Mesendoderm (in vitro differentiated cells): ENCODE measurements at places on chromosomes 5 and 9.

- H3K36me3 ChIP-seq = no peaks in the 10 kb centered on the region
- no peaks in the 10 kb centered on the region for H3K27me3 ChIP-seq
- DNase-seq = peak; percentile 80
- no peak overlapping the region for H3K27ac ChIP-seq
- H3K4me1 ChIP-seq = peaks cover 32% of the 10 kb centered on the region
- H3K4me3 ChIP-seq = no peak overlapping the region
These were observed 159.9 kb downstream of the TSSK1B start for GRCh38 chr5:113274836-113275414.

GRCh38 chr5:143514616-143515335 lies 111.3 kb upstream of the NR3C1 start:
- H3K36me3 ChIP-seq = no peaks in the 10 kb centered on the region
- no peak overlapping the region for H3K27ac ChIP-seq
- H3K4me3 ChIP-seq = no peak overlapping the region
- no peak for DNase-seq
- H3K27me3 ChIP-seq = no peaks in the 10 kb centered on the region

GRCh38 chr9:78775696-78776295 lies 478.9 kb downstream of the PSAT1 start:
- H3K4me3 ChIP-seq = no peak overlapping the region
- no peaks in the 10 kb centered on the region for H3K36me3 ChIP-seq
- no peaks in the 10 kb centered on the region for H3K27me3 ChIP-seq
- H3K27ac ChIP-seq = no peak overlapping the region
- peaks cover 10% of the 10 kb centered on the region for H3K4me1 ChIP-seq
- DNase-seq = no peak

DNA sequence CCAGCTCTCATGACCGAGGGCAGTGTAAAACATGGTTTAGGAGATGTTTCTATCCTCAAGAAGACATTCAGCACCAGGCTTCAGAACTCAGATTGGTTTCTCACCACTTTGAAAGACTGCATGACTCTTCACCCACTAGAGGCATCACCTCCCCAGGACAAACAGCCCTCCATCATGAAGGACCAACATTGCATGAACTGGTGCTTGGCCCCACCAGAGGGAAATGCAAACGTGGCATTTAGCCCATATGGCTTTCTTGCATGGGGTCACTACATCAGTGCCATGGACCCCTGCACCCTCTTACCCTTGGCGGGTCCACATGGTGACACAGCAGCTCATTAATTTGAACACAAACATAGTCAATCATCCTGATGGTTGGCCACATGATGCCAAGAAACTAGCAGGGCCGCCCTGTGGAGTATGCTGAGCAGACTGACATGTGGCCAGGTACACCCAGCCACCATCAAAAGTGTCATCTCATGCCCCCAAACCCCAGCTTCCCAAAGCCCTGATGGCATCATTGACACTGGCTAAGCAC lies 129.5 kb upstream of the FSTL4 start:
- no peak overlapping the region for H3K27ac ChIP-seq
- no peaks in the 10 kb centered on the region for H3K36me3 ChIP-seq
- no peak for DNase-seq
- H3K4me1 ChIP-seq = no peaks in the 10 kb centered on the region
- no peak overlapping the region for H3K4me3 ChIP-seq

GRCh38 chr5:142748132-142748531 lies 22.0 kb upstream of the ARHGAP26 start:
- peaks cover 1% of the 10 kb centered on the region for H3K27me3 ChIP-seq
- H3K36me3 ChIP-seq = no peaks in the 10 kb centered on the region
- H3K27ac ChIP-seq = no peak overlapping the region
- H3K4me3 ChIP-seq = no peak overlapping the region
- peaks cover 2% of the 10 kb centered on the region for H3K4me1 ChIP-seq

DNA sequence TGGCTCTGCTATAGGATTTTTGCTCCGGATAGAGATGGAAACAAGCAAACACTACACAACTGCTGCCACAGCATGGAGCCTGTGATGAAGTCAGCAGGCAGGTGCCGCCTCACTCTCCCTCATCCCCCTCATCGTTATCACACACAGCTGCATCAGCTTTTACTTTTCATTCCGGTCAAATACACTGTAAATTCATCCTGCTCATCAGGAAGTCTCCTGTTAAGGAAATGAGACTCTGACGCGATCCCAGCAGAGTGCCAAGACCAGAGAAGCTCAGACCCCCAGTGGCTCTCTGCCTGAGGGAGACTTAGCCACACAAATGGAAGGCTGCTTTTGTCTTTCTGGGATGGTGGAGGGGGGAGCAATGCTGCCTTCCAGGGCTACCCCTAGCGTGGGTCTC lies 270.2 kb downstream of the ELAVL2 start:
- no peaks in the 10 kb centered on the region for H3K27me3 ChIP-seq
- H3K36me3 ChIP-seq = no peaks in the 10 kb centered on the region
- peak; percentile 30 for DNase-seq
- no peaks in the 10 kb centered on the region for H3K4me1 ChIP-seq

DNA sequence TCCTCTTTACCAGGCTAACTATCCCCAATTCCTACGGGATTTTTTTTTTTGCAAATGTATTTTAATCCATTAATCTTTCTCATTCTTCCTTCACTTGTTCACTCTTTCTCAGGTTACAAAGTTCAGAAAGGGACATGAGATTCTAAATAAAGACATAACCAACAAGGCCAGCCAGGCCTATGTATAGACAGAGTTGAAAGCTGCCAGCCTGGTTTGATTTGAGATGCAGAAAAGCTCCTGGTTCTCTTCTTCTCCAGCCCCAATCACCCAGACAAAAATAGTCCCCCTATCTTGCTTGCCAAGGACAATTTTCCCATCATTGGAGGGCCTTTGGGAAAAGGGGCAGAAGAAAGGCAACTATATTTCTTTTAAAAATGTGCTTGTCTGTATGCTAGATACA lies 398.8 kb downstream of the NFIB start:
- no peak for DNase-seq
- no peak overlapping the region for H3K4me3 ChIP-seq
- H3K4me1 ChIP-seq = no peaks in the 10 kb centered on the region
- H3K27ac ChIP-seq = no peak overlapping the region

- DNase-seq = peak; percentile 97
- H3K4me1 ChIP-seq = no peaks in the 10 kb centered on the region
- H3K27me3 ChIP-seq = no peaks in the 10 kb centered on the region
- no peak overlapping the region for H3K27ac ChIP-seq
These were observed 29.9 kb upstream of the OBP2B start for GRCh38 chr9:133238851-133239532.

DNA sequence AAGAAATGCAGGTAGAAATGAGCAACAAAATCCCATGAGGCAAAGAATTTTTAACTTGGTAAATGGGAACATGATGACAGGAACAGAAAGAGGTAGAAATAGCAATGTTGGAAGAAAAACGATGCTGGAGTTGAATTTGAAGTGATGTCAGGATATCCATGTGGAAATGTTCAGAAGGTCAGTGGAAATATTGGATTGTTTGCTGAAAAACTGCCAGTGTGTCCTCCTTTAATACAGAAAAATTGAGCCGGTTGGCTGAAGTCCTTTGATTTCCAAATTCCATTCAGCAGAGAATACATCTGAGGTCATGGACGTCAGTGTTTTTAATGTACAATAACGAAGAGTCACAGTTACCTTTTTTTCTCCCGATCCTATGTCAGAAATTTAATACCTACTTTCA lies 110.0 kb upstream of the DMAC1 start:
- H3K36me3 ChIP-seq = no peaks in the 10 kb centered on the region
- DNase-seq = no peak
- no peaks in the 10 kb centered on the region for H3K27me3 ChIP-seq

DNA sequence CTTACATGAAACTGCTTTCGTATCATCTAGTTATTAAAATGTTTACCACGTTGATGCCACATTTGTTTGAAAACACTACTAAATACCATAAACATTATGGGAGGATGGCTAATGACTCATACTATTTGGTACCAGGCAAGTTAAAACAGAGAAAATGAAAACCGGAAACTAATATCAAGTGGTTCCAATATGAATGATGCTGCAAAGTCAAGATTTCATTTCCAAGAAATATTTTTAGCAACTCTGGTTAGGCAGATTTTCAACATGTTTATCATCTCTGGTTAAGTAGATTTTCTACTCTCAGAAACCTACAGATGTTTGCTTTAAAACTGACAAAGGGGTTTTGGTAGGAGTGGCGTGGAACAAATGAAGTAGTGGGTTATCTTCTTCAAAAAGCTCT lies 4.9 kb upstream of the F2R start:
- no peaks in the 10 kb centered on the region for H3K36me3 ChIP-seq
- H3K27ac ChIP-seq = no peak overlapping the region
- DNase-seq = no peak
- H3K4me1 ChIP-seq = no peaks in the 10 kb centered on the region

DNA sequence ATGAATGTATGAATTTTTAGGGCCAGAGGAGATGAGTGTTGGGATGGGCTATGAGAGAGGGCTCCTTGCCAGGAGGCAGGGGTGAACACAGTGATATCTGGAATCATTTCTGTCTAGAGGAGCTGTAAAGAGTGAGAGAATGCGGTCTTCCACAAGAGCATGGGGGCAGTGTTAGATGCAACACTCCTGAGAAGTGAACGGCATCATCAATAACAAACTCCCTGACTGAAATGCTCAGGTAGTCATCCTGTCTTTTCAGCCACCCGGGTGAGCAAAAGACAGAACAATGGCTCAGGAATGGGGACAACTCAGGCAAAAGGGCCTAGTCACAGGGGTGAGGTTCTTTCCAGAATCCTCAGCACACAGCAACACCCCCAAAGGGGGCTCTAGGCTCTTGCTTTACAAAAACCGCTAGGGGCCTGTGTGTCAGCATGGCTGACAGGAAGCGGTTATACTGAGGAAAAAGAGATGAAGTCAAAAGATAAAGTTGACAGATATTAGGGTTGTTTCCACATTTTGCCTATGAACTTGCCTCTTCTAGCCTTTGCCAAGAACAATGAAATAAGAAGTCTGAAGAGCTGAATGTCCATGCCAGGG lies 104.6 kb upstream of the LRRTM2 start:
- H3K4me1 ChIP-seq = no peaks in the 10 kb centered on the region
- no peak for DNase-seq
- H3K4me3 ChIP-seq = no peak overlapping the region

- peaks cover 4% of the 10 kb centered on the region for H3K4me1 ChIP-seq
- H3K27me3 ChIP-seq = no peaks in the 10 kb centered on the region
- DNase-seq = no peak
- peaks cover 24% of the 10 kb centered on the region for H3K36me3 ChIP-seq
- no peak overlapping the region for H3K27ac ChIP-seq
These were observed 32.5 kb downstream of the CSF1R start for GRCh38 chr5:150053713-150054392.

DNA sequence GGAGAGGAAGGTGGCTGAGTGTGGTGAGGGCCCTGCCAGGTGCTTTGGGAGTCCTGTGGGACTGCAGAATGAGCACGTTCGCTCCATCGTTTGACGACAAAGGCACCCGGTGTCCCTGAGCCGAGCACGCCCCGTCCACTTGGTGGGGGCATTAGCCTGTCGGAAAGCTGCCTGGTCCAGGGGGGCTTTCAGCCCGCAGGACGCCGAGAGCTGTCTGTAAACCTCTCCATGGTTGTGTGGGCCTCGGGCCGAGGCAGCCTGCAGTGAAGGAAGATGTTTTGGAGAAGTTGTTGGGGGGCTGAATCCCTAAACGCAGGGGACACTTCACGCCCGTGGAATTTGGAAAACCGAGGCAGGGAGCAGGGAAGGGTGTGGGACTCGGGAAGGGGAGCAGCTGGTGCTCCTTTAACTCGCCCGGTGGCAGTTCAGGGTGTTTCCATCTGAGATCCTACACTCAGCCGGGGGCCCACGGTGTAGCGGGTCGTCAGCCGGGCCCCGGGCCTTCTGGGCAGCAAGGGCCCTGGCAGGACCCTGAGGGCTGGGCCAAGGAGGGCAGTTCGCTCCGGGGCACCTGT lies 53.8 kb downstream of the MRPL36 start:
- no peaks in the 10 kb centered on the region for H3K36me3 ChIP-seq
- DNase-seq = no peak
- no peaks in the 10 kb centered on the region for H3K27me3 ChIP-seq
- H3K27ac ChIP-seq = no peak overlapping the region
- no peaks in the 10 kb centered on the region for H3K4me1 ChIP-seq
- no peak overlapping the region for H3K4me3 ChIP-seq

- no peaks in the 10 kb centered on the region for H3K27me3 ChIP-seq
- no peak overlapping the region for H3K27ac ChIP-seq
- H3K4me3 ChIP-seq = no peak overlapping the region
- H3K4me1 ChIP-seq = no peaks in the 10 kb centered on the region
These were observed 158.7 kb upstream of the FST start for GRCh38 chr5:53321721-53322120.

DNA sequence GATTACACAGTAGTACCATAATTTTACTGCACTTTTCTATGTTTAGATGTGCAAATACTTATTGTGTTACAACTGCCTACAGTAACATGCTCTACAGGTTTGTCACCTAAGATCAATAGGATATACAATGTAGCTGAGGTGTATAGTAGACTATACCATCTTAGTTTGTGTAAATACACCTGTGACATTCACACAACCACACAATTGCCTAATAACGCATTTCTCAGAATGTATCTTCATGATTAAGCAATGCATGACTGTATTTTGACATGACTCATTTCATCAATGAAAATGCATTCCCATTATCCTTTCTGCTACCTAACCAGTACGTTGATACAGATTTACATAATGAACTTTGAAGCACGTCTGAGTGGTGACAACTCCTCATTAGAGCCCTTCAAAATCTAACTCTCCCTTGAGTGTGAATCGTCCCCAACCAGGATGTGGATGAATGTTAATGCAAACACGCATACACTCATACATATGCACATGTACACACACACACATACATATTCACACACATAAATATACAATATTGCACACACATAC lies 28.4 kb downstream of the GZMK start:
- no peaks in the 10 kb centered on the region for H3K27me3 ChIP-seq
- no peak overlapping the region for H3K4me3 ChIP-seq
- H3K36me3 ChIP-seq = no peaks in the 10 kb centered on the region
- H3K27ac ChIP-seq = no peak overlapping the region
- H3K4me1 ChIP-seq = no peaks in the 10 kb centered on the region

DNA sequence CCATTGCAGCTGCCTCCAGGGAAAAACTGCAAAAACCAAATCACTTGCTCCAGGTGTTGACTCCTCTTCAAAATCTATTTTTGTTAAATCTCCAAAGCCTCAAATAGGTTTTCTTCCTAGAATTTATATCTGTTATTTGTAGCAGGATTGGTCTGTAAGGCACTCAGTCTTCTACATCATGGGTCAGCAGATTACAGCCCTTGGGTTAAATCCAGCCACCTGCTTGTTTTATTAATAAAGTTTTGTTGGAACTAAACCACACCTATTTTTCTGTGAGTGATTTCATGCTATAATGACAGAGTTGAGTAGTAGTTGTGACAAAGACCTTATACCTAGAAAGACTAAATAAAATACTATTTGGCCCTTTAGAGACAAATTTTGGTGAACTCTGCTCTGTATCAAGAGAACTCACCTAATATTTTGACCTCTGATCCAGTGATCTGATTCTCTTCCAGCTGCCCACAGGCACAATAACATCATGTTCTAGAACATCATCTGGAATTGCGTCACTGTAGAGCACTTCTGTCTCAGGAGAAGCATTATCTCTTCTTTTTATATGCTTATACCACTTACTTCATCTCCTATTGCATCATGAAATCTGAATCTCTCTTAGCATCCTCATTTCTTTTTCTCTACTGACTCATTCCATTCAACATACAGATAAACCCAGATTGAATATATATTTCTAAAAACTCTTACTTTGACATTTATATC lies 130.1 kb downstream of the RPS23 start:
- H3K4me1 ChIP-seq = peaks cover 1% of the 10 kb centered on the region
- no peaks in the 10 kb centered on the region for H3K36me3 ChIP-seq
- H3K4me3 ChIP-seq = no peak overlapping the region
- H3K27me3 ChIP-seq = no peaks in the 10 kb centered on the region
- no peak for DNase-seq
- no peak overlapping the region for H3K27ac ChIP-seq
